ENCODE measurements at places on chromosomes 2 and 18. TPM values are rescaled to one million over a fixed set of nuclear protein-coding genes. Genes with fewer than 3 reads are reported as not detected.

DNA sequence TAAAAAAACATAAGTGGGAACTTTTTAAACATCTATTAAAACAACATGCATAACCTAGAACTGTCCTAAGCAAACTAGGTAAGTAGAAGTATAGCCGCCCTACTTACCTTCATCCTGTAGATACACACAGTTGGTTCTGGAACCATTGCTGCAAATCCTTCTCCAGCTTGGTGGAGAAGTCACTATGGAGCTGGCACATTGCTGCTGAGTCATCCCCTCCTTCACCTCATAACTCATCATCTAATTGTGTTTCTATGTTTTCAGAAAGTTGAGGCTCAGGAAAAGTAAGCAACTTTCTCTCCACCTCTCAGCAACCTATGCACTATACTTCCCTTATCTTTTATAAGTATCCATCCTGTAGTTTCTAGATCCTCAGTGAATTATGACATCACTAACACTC is 269.8 kb upstream of the MMADHC start:
- no peak overlapping the region for H3K27ac ChIP-seq
- no peak for DNase-seq
- H3K27me3 ChIP-seq, result no peaks in the 10 kb centered on the region
- peaks cover 4% of the 10 kb centered on the region for H3K36me3 ChIP-seq
- H3K4me1 ChIP-seq, result peaks cover 5% of the 10 kb centered on the region

DNA sequence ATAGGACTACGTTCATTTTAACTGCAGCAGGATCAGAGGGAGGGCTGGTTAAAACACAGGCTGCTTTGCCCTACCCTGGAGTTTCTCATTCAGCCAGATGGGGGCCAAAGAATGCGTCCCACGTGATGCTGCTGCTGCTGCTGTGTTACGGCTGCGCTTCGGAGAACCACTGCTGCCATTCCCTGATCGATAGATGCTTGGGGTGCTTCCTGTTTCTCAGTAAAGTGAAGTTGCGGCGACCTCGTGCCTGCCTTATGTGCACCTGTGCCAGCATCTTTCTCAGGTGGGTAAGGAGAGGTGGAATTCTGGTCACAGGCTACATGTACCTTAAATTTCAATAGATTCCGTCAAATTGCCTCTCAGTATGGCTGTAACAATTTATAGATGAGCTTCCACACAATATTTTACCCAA is 24.7 kb upstream of the TOGARAM2 start:
- H3K27me3 ChIP-seq, result no peaks in the 10 kb centered on the region
- H3K4me3 ChIP-seq, result peak overlapping the region; percentile 56
- H3K36me3 ChIP-seq, result no peaks in the 10 kb centered on the region
- DNase-seq, result peak; percentile 69
- peaks cover 39% of the 10 kb centered on the region for H3K4me1 ChIP-seq
- H3K27ac ChIP-seq, result no peak overlapping the region

DNA sequence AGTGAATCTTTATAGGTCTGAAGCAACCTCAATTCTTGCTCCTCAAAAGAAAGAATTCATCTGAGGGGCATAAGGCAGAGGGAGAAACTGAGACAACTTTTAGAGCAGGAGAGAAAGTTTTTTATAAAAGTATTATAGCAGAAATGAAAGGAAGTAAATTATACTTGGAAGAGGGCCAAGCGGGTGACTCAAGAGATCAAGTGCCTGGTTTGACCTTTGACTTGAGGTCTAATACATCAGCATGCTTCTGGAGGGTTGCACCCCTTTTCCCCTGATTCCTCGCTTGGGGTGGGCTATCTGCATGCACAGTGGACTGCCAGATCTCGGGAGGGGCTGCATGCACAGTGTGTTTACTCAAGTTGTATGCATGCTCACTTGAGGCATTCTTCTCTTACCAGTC is 268.5 kb upstream of the LRATD1 start:
- no peaks in the 10 kb centered on the region for H3K27me3 ChIP-seq
- H3K27ac ChIP-seq, result no peak overlapping the region
- no peaks in the 10 kb centered on the region for H3K4me1 ChIP-seq
- H3K4me3 ChIP-seq, result no peak overlapping the region

DNA sequence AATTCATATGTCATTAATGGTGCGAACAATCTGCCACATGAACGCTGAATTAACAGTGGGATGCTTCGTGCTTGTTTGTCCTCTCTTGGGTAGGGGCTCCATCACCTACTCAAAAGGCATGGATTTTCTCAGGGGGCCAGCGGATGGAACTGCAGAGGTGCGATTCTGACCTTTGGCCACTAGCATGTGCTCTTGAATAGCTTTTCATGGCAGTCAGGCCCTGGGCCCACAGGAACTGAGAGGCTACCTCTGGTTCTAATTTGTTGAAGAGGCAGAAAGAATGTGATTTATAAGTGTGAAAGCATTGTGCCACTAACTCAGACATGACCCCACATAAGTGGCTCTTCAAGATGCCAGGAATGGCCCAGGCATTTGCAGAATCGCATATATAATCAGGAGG is 283.2 kb downstream of the INSIG2 start:
- H3K36me3 ChIP-seq, result no peaks in the 10 kb centered on the region
- H3K4me1 ChIP-seq, result peaks cover 50% of the 10 kb centered on the region
- H3K4me3 ChIP-seq, result no peak overlapping the region
- no peaks in the 10 kb centered on the region for H3K27me3 ChIP-seq
- DNase-seq, result peak; percentile 70

Gene EGR4
- 0.09 TPM for total RNA-seq

- no peaks in the 10 kb centered on the region for H3K27me3 ChIP-seq
- H3K27ac ChIP-seq, result no peak overlapping the region
- no peak overlapping the region for H3K4me3 ChIP-seq
- no peaks in the 10 kb centered on the region for H3K36me3 ChIP-seq
- no peak for DNase-seq
These were observed 150.4 kb downstream of the MTX2 start for GRCh38 chr2:176419591-176420071.

- H3K36me3 ChIP-seq, result peaks cover 16% of the 10 kb centered on the region
- no peak for DNase-seq
- H3K27ac ChIP-seq, result no peak overlapping the region
These were observed 100.7 kb downstream of the C2orf74 start for GRCh38 chr2:61262699-61263098.

- H3K4me3 ChIP-seq, result no peak overlapping the region
- peaks cover 21% of the 10 kb centered on the region for H3K4me1 ChIP-seq
- no peaks in the 10 kb centered on the region for H3K27me3 ChIP-seq
- peak overlapping the region; percentile 70 for H3K27ac ChIP-seq
- peaks cover 31% of the 10 kb centered on the region for H3K36me3 ChIP-seq
- DNase-seq, result no peak
These were observed 71.4 kb downstream of the OLA1 start for GRCh38 chr2:174176898-174177297.

- no peaks in the 10 kb centered on the region for H3K36me3 ChIP-seq
- H3K4me3 ChIP-seq, result no peak overlapping the region
- H3K4me1 ChIP-seq, result peaks cover under 1% of the 10 kb centered on the region
- no peak for DNase-seq
These were observed 66.9 kb downstream of the HPCAL1 start for GRCh38 chr2:10369269-10370255.
